RWPE2 (cell line): ENCODE measurements at places on chromosomes 6 and 20.
A peak's percentile ranks its signal among the peaks of the same experiment; 100 is the strongest.

- no peak for DNase-seq
Measured at GRCh38 chr6:84772428-84773132, 8.2 kb upstream of the TBX18 start.

- DNase-seq: no peak
Measured at GRCh38 chr20:40156600-40157317, 532.3 kb downstream of the MAFB start.

DNA sequence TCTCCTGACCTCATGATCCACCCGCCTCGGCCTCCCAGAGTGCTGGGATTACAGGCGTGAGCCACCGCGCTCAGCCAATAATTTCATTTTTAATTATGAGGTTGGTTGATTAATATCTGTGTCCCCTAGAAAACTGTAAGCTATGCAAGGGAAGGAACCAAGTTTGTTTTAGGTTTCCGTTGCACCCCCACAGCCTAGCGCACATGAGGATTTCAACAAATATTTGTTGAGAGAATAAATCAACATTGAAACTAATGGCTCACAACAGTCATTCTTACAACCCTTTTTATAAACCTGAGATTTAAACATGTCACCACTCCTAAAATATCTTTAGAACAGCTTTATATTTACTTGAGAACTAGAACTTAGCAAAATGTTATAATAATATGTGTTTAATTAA lies 114.0 kb upstream of the CARMIL1 start:
- DNase-seq: no peak

GRCh38 chr6:77462359-77463307 lies 658 bp downstream of the HTR1B start:
- peak; percentile 65 for DNase-seq

DNA sequence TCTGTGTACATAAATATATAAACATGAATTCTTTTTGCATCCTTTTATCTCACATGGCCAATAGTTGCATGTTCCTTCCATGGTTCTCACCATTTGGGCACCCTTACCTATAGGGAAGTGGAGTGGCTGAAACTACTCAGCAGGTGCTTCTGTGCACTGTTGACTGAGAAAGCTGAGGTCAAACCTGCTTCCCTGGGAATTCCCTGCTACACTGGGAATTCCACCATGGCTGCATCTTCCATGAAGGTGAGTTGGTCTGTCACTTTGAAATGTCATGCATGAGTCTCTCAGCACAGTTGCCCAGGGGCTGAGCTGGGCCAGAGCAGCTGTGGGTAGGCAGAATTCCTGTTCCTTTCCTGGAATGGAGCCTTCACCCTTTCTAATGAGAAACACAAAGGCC lies 193.8 kb upstream of the PRSS16 start:
- DNase-seq: no peak

- DNase-seq: no peak
Measured at GRCh38 chr6:122432816-122433215, 33.4 kb downstream of the HSF2 start.

- no peak for DNase-seq
Measured at GRCh38 chr20:50928469-50928868, 2.8 kb downstream of the ADNP start.

- no peak for DNase-seq
Measured at GRCh38 chr6:148309301-148309700, 33.3 kb upstream of the SASH1 start.

DNA sequence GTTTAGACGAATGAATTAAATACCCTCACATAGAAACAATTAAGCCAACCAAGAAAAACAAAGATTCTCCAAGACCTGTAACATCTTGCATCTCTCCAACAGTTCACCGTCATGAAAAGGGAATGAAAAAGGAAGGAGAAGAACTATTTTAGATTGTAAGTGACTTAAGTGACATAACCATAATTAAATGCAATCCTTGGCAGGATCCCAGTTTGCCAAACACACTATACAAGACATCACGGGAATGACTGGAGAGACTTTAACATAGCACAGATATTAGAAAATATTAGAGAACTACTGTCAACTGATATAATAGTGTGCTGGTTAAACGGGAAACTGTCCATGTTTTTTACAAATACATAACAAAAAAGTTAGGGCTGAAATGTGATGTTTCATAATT lies 22.2 kb downstream of the EPB41L2 start:
- DNase-seq: no peak

GRCh38 chr6:114000069-114000468 lies 29.1 kb upstream of the HDAC2 start:
- no peak for DNase-seq

- DNase-seq: peak; percentile 71
Measured at GRCh38 chr6:137237413-137238170, 18.4 kb upstream of the IFNGR1 start.

- peak; percentile 42 for DNase-seq
Measured at GRCh38 chr20:38108986-38109541, 56.0 kb downstream of the TGM2 start.

DNA sequence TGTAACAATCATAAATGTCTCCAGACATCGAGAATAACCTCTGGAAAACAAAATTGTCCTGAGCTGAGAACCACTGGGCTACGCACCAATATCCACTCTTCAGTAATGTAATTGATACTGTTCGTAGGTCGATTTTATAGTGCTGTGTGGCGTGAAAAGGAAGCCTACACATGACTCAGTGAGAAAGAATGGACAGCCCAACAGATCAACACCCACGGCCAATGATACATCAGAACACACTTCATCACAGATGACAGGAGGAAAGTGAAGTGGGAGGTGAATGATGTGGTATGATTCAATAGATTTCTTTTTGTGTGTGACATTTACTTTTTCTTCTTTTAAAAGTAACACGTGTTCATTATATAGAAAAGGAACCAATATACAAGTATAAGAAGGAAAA lies 93.5 kb downstream of the RPS12 start:
- no peak for DNase-seq

- DNase-seq: no peak
Measured at GRCh38 chr6:89859744-89860143, 30.1 kb downstream of the CASP8AP2 start.

DNA sequence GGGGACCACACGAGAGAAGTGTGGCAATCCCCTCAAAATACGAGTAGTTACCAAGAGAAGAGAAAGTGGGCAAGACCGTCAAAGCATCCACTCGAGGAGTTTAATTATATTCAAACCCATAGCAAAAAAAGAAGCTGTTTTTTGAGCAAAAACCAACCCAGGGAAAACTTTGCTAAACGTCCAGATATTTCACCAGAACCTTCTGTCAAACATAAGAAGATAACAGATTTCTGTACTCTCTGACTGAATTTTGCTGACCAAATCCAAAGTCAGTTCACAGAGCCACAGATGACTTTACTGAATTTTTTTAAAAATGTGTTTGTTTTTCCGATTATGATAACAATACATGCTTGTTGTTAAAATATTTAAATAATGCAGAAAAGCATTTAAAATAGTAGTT lies 145.6 kb upstream of the PTPN1 start:
- DNase-seq: no peak

DNA sequence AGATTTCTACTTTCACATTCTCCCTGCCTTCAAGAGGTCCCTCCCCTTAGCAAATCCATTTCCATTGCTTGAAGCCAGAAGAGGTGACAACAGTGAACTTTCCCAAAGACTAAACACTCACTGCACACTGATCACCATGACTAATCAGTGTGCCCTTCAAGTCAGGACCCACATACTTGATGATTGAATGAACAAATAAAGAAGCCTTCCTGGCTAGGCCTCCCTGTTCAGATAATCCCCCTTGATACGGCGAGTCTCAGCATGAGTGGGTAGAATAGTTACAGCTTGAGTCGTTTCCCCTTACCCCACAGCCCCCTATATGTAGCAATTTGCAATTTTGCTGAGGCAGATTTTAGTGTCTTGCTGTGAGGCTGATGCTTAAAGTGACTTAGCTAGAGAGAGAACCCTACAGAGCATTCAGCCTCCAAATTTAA lies 102.2 kb downstream of the UNC5CL start:
- no peak for DNase-seq

DNA sequence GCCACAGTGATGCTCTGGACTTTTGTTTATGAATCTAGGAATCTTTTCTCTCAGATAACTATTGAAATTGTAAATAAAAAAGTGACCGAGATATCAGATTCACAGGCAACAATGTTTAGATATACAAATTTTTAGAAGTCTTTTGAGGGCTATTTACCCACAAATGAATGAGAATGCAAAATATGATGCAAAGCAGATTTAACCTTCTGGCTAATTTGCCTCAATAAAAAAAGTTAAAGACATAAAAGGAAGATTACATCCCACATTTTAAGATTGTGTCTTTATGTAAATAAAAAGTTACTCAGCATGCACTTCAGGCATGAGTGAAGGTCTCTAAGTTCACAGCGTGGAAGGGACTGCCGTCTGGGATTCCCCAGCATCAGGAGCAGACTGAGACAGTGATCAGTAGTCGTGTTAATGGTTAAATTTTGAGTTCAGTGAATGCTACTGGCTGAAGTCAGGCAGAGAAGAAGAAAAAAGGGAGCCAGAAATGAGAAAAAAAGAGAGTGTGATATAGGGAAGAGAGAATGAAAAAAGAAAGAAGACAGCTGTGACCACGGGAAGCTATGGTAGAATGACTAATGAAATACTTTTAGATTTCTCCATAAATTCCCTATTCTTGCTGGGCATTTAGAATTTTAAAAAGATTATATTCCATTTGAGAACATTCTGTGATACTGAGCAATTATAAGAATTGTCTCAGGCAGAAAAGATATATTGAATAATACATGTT lies 93.6 kb downstream of the MYB start:
- DNase-seq: no peak

GRCh38 chr6:84467296-84467695 lies 239.9 kb upstream of the CEP162 start:
- no peak for DNase-seq

DNA sequence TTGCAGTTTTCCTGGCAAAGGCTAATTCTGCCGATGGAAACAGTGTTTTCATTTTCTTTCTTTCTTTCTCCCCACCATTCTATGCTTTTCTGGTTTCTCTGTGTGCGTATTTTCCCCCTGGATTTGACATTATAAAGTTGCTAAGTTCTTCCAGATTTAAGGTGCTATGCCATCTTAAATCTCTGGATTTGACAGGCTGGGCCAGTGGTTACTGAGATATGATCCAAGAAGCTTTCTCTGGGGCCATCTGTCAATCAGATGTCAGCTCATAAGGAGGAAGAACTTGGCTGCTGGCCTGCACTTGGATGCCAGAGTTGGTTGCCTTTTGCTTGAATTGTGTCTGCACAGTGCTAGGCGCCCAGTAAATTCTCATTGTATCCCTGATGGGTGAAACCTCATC lies 39.7 kb downstream of the SLC2A10 start:
- no peak for DNase-seq

GRCh38 chr6:99875068-99875467 lies 119.0 kb downstream of the MCHR2 start:
- DNase-seq: no peak

DNA sequence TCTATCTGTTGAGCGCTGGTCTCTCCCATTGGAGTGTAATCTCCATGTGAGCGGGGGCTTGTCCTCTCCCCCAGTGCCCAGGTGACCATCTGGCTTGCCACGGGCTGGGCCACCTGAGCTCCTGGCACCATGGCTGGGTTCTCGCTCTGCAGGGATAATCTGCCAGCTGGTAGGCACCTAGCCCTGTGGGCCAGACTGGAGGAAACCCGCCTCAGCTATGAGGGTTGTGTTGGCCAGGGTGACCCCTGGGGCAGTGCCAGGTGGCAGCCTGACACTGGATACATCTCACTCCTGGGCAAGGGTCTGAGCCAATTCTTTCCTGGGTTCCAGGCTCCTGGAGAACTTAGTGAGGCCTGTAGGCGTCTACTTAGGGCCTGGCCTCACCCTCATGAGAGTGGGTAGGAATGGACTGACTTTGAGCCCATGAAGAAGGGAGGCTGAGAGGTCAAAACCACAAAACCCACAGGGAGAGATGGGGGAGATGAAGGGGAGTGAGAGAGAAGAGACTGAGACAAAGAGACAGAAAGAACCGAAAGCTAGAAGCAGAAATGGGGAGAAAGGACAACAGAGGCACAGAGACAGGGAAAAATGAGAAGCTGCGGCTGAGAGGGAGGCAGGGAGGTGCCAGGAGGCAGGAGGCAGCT lies 5.8 kb upstream of the SLC52A3 start:
- DNase-seq: no peak

DNA sequence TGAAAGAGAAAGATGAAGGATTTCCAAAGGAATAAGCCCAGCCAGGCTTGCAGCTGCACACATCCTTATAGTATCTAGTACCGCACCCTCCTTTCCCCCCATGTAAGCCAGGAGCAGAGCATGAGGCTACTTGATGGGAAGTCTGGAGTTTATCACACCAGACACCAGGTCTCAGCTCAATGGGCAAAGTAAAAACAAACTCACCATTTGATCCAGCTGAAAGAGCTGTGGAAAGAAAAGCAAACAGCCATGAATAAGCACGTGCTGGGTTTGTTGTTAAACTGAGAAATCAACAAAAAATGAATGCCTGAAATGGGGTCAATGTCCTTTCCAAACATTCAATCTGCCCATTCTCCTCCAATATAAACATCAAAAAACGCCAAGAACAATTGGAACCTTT lies 50.6 kb upstream of the MAP7 start:
- DNase-seq: no peak

GRCh38 chr6:4676016-4676415 lies 100.2 kb upstream of the CDYL start:
- DNase-seq: no peak

DNA sequence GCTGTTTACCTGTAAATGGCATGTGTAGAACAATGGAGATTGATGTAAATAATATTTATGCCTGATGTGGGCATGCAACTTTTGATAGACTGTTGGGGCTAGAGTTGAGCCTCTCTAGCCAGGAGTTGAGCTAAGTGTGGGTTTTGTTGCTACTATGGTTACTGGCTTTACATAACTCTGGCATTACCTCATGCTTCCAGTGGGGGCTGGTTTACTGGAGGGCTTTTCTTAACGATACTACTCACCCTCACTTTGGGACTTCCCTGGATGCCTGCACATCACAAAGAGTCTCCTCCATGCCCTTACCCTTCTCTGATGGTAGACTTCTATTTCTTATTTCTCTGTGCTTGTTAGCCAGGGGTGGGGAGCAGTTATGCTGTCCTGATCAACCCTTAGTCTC lies 524.6 kb upstream of the CDH4 start:
- DNase-seq: no peak

DNA sequence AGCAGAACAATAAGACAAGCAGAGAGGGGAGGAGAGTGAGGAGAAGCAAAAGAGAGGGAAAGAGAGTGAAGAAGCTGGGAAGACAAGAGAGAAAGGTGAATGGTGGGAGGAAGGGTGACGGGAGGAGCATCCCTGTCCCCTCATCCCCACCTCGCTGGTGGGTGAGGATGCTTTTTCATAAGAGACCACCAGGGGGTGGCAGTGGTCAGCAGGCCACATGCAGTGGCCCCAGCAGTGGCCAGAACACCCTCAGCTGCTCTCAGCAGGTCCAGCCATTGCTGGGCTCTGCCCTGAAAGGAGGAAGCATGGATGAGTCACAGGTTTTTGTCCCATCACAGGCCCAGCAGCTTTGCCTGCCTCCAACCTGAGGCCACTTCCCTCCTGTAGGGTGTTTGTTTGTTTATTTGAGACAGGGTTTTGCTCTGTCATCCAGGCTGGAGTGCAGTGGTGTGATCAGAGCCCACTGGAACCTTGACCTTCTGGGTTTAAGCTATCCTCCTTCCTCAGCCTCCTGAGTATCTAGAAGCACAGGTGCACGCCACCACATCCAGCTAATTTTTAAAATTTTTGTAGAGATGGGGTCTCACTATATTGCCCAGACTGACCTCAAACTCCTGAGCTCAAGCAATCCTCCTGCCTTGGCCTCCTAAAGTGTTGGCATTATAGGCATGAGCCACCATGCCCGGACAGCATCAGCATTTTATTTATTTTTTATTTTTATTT lies 24.0 kb downstream of the FGD2 start:
- DNase-seq: peak; percentile 72
